Anterior cingulate cortex (tissue), 58 donors: ENCODE measurements at places on chromosomes 11 and 22.

GRCh38 chr22:19821523-19822300 is 33.0 kb downstream of the GNB1L start:
- DNase-seq, result no peak

- DNase-seq, result no peak
Observed at GRCh38 chr11:32099516-32099915, 8.6 kb downstream of the RCN1 start.

GRCh38 chr11:84129961-84130576 is 843.9 kb upstream of the CCDC90B start:
- no peak for DNase-seq

- DNase-seq, result no peak
Observed at GRCh38 chr11:118608360-118609227, 1.2 kb downstream of the PHLDB1 start.

DNA sequence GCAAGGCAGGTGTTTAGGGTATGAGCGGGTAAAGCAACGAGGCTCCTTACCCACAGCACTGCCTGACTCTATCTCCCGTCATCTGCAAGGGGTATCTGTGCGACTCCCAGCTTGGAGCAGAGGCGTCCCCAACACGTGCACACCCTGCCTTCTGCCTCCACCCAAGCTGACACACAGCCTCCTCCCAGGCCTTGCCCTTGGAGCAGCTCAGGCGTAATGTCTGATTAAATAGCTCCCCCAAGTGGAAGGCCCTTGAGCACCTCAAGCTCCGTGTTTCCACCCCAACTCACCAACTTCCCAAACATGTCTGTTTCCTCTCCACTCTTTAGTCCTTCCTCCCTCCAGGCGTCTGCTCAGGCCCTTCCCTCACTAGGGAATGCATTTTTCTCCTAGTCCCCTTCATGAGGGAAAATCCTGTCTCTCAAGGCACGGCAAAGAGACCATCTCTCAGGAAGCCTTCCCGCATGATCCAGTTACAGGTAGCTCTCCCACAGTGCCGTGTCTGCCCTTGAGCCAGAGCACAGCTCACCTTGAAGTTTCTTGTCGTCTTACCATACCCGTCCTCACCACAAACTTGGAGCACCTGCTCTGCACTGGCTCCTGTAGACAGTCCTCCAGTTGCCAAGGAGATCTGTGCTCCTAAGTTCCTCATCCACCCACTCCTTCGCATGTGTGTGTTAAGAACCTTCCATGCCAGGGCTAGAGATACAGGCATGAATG is 15.8 kb downstream of the CYB5R2 start:
- no peak for DNase-seq

GRCh38 chr11:45486461-45486860 is 179.0 kb downstream of the CHST1 start:
- no peak for DNase-seq

- DNase-seq, result no peak
Observed at GRCh38 chr11:35624316-35624715, 6.1 kb downstream of the FJX1 start.

DNA sequence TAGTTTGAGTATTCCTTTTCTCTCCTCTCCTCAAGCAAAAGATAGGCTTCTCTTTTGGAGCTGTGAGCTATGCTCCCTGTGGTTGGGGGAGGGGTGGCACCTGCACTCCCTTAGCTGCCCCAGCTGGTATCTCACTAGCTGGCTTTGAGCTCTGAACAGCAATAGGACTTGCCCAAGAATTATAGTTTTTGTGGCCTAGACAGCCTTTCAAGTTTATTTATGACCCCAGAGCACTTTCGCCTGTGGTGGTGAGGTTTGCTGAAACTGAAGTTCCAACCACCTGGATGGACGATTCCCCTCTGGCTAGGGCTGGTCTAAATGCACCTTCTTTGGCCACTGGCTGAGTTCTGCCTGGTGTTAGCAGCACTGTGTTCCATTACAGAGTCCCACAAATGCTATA is 37.1 kb upstream of the SLC37A2 start:
- no peak for DNase-seq

DNA sequence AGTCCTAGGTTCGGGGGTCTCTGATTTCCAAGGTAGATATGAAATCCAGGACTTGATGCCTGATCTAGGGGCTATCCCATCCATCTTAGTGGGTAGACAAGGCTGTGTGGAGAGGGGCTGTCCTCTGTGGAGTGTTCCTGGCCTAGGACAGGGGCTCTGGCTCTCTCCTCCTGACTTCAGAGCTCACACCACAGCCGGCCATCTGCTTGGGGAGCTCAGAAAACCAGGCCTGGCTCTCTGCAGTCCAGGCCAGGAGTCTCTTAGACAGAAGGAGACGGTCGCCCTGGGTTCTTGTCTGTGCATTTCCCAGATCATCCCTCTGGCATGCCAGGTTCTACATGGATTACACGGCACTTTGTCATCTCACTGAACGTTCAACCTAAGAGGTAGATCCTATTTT is 17.9 kb downstream of the TUB start:
- no peak for DNase-seq

DNA sequence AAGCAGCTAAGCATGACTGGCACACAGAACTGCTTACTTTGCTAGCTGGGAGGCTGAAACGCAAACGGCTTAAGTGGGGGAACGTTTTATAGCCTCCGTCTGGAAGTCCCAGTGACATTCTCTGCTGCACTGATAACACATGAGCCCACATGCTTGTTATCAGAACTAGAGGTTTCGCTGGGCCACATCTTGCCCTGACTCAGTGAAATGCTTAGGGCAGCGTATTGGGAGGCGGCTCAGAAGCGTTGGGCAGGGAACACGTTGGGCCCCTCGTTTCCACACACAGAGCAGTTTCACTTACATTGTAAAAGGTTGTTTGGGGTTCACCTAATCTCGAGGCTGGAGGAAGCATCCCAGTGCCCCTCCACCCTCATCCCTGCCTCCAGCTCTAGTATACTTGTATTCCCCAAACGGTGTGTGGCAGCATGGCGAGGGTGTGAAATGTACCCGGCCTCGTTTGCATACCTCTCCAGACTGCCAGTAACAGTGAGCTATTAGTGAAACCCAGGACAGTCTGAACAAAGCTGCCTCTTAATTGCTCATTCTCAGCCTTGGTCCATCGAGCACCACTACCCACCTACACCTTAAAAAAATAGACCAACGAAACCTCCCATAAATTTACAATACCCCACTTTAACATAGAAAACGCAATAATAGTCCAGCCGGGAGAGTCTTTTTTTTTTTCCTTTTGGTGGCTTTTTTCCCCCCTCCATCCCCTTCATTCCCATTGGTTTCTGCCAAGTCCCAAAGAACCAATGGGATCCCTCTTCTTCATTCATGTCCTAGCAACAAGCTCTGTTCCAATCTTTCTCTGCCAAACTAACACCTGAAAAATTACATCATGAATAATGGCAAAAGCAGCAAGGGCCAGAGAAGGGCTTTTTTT is 218.8 kb upstream of the SORL1-AS1 start:
- no peak for DNase-seq

DNA sequence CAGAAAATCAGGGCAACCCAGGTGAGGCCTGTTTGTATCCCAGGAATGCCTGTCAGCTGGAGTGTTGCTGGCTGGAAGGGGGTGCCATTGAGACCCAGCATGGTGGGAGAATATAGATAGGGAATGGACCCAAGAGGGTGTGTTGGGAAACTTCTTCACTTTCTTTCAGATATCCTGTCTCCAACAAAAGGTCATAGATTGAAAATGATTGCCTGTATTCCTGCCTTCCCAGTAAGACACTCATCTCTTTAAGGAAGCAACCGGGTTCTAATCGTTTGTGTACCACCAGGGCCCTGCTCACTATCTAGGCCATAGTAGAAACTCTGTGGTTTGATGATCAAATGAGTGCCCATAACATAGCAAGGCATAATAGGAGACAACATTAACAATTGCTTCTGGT is at the start of gene OR51I1:
Gene OR51I1, minus strand, starts transcription at position 101 of the 400 bp plus-strand sequence. Its CDS starts 0 bp downstream, at position 101.
- DNase-seq, result no peak

- no peak for DNase-seq
Observed at GRCh38 chr22:43652845-43653244, 159.3 kb downstream of the EFCAB6 start.

GRCh38 chr11:61343792-61344745 is 11.0 kb downstream of the TKFC start:
- no peak for DNase-seq
